NCI-H345 (cell line): ENCODE measurements at places on chromosomes 16 and 17.

DNA sequence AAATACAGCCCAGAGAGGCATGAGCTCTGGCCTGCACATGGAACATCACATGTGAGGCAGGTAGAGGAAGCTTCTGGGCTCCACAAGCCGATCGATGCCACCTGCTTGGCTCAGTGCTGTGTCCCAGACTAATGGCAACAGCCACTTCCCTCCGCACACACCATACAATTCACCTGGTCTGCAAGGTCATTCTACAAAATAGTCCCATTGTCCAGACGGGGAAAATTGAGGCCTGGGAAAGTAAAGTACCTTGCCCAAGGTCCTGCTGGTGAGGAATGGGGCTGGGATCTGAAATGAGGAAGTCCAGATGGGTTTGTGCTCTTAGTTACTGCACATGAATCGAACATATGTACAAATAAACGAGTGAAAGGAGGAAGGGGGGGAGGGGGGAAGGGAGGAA lies 88.0 kb downstream of the LITAF start:
- DNase-seq: no peak

GRCh38 chr16:24117680-24118079 lies 138.5 kb upstream of the CACNG3 start:
- no peak for DNase-seq

DNA sequence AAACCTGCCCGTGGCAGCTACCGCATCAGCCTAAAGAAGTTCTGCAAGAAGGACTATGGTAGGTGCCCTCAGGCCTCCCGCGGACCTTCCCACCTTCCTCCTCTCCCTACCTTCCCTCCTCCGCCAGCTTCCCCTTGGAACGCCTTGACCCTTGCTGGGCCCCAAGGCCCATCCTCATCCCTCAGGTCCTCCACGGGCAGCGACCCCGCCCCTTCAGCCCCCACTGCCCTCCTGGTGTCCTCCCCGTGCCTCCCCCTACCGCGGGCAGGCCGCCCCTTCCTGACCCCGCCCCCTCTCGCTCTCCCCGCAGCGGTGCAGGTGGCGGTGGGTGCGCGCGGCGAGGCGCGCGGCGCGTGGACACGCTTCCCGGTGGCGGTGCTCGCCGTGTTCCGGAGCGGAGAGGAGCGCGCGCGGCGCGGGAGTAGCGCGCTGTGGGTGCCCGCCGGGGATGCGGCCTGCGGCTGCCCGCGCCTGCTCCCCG lies 1.4 kb upstream of the TBC1D24 start:
- peak; percentile 59 for DNase-seq

- DNase-seq: no peak
Measured at GRCh38 chr16:69534720-69535119, 31.0 kb upstream of the NFAT5 start.

DNA sequence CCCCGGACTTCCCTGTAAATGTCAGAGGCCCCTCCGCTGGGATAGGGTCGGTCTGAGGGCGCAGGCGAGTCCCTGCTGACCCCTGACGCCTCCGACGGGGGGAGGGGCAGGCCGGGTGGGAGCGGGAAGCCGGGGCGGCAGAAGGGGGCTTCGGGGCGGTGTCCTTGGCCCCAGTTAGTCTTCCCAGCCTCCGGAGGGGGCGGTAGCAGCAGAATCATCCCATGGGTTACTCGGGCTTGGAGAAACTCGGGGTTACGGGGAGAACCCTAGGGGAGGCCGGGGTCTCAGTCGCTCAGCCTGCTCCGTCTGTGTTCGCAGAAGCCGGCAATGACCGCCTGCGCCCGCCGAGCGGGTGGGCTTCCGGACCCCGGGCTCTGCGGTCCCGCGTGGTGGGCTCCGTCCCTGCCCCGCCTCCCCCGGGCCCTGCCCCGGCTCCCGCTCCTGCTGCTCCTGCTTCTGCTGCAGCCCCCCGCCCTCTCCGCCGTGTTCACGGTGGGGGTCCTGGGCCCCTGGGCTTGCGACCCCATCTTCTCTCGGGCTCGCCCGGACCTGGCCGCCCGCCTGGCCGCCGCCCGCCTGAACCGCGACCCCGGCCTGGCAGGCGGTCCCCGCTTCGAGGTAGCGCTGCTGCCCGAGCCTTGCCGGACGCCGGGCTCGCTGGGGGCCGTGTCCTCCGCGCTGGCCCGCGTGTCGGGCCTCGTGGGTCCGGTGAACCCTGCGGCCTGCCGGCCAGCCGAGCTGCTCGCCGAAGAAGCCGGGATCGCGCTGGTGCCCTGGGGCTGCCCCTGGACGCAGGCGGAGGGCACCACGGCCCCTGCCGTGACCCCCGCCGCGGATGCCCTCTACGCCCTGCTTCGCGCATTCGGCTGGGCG lies 542 bp downstream of the GUCY2D start:
- DNase-seq: no peak

DNA sequence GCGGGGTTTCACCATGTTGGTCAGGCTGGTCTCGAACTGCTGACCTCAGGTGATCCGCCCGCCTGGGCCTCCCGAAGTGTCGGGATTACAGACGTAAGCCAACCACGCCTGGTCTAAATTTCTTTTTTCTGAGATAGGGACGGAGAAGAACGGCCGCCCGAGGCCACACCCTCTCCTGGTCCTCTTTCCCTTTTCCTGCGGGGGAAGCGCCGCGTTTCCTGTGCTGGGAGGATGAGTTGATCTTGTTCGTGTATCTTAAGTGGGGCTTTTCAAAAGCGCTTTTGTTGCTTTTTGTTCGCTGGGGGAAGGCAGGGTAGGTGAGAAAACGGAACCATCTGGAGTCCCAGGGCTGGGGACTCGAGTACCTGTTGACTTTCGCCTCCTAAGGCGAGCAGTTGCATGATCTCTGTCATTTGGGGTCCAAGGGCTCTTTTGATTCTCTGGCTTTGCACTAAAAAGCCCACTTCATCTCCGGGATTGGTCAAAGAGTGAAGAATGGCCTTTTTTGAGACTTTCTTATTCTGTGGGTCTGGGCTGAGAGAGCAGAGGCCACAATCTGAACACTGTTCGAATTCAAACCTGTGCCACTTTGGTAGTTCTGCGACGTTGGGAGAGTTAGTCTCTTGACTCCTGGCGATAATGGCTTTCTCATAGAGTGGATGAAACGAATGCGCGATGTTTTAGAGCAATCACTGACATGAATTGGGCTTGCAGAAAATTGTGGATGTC lies 1.3 kb downstream of the FUS start:
- peak; percentile 40 for DNase-seq

GRCh38 chr17:80631142-80632045 lies 86.8 kb downstream of the RPTOR start:
- DNase-seq: no peak

GRCh38 chr16:10561425-10561824 lies 19.0 kb downstream of the EMP2 start:
- no peak for DNase-seq
